ENCODE measurements at places on chromosomes 3 and 15.

DNA sequence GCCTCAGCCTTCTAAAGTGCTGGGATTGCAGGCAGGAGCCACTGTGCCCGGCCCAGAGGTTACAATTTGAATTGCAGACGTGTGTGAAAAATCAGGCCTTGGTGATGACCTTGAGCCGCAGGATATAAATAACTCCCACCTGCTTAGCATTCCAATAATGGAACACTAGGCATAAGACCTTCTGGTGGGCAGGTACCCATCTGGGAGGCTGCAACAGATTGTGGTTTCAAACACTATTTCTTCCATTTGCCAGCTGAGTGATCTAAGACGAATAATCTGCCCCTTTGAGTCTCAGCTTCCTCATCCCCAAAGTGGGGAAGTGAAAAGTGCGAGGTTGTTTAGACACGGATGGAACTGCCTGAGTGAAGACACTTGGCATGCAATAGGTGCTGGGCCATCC, 47.7 kb upstream of the HERC1 start:
- DNase-seq, result no peak

- no peak for DNase-seq
These were observed 204.1 kb downstream of the STXBP5L start for GRCh38 chr3:121111914-121112612.

- DNase-seq, result peak; percentile 55
These were observed 321.9 kb upstream of the RASGRP1 start for GRCh38 chr15:38886315-38887163.

GRCh38 chr3:189237526-189237925, 65.8 kb downstream of the TPRG1 start:
- no peak for DNase-seq

Measured in HS-27A (cell line).